ENCODE measurements at places on chromosomes 2 and 18. TPM values are rescaled to one million over a fixed set of nuclear protein-coding genes. Genes with fewer than 3 reads are reported as not detected.

NRBP1 gene
- total RNA-seq = 104 TPM

DNA sequence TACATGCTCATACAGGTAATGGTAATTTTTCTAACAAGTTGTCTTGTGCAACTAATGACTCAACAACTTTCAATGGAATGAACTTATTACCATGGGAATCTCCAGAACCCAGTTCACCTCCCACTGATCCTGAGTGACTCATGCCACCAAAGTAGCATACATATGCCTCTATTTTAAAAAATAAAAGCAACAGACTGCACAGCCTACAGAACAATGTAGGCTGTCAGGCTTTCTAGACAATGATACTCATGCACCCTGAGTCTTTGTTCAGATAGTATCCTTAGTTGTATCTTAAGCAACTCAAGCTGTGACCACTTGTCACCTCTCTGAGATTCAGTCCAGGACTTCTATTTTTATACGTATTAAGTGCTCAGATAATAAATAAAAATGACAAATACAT, 531.0 kb upstream of the SETBP1 start:
- DNase-seq = peak; percentile 90

INO80B gene
- 33.4 TPM for total RNA-seq

GRCh38 chr2:230254152-230254881, 28.8 kb downstream of the SP140 start:
- DNase-seq = no peak

DNA sequence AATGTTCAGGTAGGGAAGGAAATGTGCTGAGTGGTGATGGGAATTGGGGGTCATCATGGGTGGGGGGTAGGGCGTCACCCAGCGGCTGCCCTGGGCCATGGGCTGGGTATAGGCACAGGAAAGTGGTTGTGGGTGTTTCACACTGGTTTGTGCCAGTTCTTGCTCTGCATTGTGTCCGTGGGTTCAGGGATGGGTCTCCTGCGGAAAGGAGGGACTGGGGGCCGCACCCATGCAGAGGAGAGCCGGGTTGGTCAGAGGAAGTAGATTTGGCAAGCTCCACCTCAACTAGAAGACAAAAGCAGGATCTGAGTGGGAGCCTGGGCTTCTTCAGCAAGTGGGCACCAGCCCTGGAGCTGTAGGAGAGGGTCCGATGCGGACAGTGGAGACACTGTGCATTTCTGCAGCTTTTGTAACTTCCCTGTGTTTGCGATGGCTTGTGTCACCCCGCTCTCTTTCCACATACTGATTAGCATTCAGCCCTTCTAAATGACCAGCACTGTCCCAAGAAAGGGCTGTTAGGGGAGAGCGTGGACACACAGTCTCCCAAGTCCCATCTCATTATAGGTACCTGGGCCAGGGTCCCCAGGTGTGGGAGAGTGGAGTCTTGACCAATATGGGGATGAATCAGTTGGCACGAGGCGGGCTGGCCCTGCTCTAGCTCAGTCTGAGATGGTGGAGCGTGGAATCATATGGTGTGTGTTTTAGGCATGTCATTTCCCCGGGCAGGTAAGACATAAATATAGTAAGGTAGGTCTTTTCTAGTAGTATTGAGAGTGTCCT, 67.2 kb downstream of the LRRFIP1 start:
- no peak for DNase-seq

UGT1A9 gene
- not detected for total RNA-seq

GRCh38 chr2:218583983-218584850, 15.6 kb downstream of the CNOT9 start:
- no peak for DNase-seq

GRCh38 chr2:69177785-69178636, 165.0 kb downstream of the ANTXR1 start:
- peak; percentile 63 for DNase-seq

- no peak for DNase-seq
Measured at GRCh38 chr18:62744076-62744968, 29.0 kb downstream of the PHLPP1 start.

CCDC68 gene
- total RNA-seq = 3.9 TPM

MTA3 gene
- total RNA-seq = 24.5 TPM

DNA sequence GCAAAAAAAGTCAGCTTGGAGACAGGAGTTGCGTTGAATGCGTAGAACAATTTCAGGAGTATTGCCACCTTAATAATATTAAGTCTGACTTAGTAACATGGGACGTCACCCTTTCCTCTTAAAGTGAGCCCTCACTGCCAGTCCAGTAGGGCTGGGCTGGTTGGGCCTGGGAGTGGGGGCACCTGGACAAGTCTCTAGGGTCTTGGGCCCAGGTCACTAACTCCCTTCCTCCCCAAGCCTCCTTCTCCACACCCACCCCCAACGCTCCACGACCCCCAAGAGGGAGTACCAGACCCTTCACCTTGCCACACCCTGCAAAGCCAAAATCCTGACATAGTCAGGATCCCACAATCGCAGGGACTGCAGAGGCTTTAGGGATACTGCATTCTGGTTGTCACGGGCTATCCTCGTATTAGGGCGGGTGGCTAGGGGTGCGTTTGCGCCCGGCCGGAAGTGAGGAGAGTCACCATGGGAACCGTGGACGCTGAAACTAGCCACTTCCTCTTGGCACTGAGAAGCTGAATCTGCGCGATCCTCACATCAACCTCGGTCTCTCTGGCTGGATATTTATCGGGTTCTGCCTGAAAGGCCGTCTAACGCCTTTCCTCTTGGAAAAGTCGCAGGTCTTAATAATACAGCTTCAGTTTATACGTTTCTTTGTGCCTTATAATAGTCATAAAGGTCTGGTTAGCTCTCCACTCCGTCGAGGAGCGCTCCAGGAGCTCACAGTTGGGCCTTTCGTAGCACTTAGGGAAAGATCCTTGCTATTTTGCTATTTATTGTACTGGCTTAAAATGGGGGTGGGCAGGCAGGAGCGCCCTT, 10.3 kb upstream of the CXXC1 start:
- peak; percentile 44 for DNase-seq

DNA sequence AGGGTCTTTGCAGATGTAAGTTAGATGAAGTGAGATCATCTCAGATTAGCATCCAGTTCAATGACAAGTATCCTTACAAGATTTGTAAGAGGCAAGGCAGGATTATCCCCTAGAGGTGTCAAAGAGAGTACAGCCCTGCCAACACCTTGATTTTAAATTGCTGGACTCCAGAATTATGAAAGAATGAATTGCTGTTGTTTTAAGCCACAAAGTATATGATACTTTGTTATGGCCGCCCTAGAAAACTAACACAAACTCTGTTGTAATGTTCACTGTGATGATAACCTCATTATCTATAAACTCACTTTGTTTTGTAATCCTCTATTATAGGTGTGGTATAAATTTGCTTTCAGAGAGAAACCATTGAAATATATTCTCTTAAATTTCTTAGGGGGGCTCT, 249.0 kb upstream of the SPOPL start:
- no peak for DNase-seq

GRCh38 chr2:16400127-16400623, 265.5 kb downstream of the CYRIA start:
- no peak for DNase-seq

DNA sequence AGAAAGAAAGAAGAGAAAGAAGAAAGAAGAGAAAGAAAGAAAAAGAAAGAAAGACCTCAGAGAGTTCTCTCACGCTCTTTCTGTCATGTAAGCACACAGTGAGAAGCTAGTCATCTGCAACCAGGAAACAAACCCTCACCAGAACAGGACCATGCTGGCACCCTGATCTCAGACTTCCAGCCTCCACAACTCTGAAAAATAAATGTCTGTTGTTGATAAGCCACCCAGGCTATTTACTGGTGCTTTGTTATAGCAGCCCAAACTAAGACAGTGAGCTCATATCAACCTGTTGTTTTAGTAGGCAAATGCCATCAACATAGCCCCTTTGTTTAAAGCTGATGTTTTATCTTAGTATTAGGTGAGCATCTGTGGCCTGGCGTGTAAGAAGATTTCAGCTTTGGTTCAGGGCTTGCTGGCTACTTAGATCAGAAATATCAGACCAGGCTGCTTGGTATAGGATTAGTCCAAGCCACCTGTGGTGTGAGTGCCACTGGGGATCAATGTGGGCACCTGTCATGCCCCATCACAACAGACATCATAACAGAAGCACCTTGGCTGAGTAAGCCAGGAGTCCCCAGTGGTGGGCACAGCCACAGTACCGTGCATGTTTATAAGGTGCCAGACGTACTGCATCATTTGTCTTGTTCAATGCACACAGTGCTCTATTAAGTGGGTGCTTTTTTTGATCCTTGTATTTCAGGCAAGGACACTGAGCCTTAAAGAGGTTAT, 94.4 kb downstream of the LBH start:
- no peak for DNase-seq

DNA sequence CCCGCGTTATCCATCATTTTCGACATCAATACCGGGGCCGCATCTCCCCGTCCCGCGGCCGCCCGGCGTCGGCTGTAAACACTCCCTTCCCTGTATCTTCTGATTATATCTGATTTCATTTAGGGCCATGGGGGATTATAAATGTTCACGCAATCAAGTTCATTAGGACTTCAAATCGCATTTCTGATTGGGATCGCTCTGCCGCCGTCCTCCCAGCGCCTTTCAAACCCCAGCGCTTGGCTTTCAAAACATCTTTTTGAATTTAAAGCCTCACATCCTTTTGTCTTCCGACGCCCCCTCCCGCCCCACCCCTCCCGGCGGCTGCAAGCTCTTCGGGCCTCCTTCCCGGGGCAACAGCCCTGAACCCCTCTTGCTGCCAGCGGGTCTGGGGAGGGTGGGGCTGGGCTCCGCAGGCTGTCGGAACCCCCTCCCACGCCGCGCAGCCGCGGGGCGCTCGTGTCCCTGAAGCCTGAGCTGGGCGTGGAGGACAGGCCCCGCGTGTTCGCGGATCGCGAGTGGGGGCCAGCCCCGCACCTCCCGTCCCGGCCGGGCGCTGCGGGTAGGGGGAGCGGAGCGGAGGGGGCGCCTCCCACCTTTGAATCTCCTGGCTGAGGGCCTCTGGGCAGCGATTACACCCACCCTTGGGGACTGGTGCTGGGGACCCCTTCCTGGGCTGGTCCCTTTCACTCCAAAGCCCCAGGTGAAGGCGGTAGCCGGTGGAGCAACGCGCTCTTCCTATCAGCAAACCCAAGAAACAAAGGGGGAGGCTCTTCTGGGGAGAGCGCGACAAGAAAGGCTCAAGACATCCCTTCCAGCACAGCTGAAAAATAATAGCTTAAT, 11.3 kb upstream of the GBX2 start:
- no peak for DNase-seq

DNA sequence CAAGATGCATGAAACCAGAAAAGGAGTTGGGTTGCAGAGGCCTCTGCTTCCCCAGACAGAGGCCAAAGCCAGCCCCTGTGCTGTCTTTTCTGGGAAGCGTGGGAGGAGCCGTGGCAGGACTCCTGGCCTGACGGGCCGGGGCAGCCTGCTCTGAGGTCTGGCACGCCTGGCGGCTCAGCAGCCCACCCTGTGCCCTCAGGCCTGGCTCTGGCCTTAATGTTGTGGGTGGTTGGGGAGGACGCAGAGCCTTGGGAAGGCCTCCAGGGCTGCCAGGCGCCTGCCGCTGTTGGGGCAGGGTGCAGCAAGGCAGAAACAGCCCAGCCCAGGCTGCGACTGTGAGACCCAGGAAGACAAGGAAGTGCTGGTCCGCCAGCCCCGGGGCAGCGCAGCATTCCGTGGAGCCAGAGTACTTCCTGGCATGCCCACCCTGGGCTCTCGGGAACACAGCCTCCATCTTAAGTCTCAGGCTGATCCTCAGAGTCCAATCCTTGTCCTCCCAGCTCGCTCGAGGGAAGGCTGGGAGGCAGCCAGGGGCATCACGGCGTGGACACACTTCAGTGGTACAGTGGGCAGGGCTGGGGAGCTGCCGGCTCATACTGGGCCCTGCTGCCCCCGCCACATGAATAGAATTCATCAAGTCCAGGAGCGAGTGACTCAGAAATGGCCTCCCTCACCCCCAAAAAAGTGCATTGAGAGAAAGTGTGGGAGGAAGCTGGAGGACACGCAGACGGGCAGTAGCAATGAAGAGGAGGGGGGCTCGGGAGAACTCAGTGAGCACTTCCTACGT, 72.6 kb downstream of the EMX1 start:
- no peak for DNase-seq

DNA sequence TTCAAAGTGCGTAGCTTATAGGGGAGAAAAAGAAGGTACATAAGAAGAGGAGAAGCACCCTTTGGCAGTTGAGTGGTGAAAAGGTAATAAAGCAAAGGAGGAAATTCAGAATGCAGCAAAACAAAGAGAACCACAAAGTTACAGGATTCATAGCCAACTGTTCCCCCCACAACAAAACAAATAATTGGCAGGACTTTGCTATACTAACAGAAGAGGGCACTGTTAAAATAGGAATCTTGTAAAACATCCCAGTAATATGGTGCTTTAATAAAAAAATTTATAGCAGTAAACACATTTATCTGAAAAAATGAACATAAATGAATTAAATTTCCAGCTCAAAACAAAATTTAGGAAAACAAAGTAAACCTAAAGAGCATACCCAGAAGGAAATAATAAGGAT, 42.3 kb downstream of the R3HDM1 start:
- DNase-seq = no peak

GRCh38 chr2:149488706-149489440, 98.7 kb downstream of the MMADHC start:
- DNase-seq = no peak

- DNase-seq = no peak
Measured at GRCh38 chr2:148451046-148451445, 193.5 kb upstream of the EPC2 start.

DNA sequence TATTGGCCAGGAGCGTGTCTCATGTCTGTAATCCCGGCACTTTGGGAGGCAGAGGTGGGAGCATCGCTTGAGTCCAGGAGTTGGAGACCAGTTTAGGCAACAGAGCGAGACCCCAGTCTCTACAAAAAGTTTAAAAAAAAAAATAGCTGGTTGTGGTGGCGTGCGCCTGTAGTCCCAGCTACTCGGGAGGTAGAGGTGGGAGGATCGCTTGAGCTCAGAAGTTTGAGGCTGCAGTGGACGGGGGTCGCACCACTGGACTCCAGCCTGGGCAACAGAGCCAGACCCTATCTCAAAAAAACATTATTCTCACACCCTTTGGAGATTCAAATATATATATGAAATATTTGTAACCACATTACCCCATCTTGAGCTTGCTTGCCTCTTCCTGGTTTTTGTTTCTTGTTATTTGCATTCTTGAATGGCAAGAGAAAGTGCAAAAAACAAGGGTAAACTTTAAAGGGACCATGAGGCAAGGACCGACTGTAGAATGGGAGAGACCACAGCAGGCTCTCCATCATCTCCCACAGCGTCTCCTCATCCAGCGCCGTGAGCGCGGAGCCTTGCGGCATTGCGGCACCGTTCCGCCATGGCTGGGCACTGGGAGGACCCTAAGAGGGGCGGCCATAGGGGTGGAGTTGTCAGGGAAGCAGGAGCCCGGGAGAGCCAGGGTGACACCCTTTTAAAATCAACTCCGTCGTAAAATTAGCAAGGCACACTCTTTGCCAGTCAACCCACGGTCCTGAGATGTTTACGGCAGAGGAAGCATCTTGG, 1.4 kb downstream of the ELP2 start:
- DNase-seq = no peak

GRCh38 chr18:49901862-49902340, 88.6 kb upstream of the ACAA2 start:
- DNase-seq = peak; percentile 22

GRCh38 chr2:147945660-147946059, 74.9 kb downstream of the ORC4 start:
- no peak for DNase-seq

Measured in foreskin keratinocyte (primary cell).